ENCODE measurements at places on chromosomes 7 and 10. TPM values are rescaled to one million over a fixed set of nuclear protein-coding genes. Genes with fewer than 3 reads are reported as not detected.

Gene ASZ1
- not detected for polyA plus RNA-seq

Gene RNF133
- not detected for polyA plus RNA-seq

Gene PARP12
- 28.1 TPM for polyA plus RNA-seq

Gene CPA2
- not detected for polyA plus RNA-seq

Gene AOC1
- not detected for polyA plus RNA-seq

Gene ZNF503
- polyA plus RNA-seq, result not detected

Gene ITIH2
- polyA plus RNA-seq, result not detected

Gene OR2A1
- polyA plus RNA-seq, result not detected

Gene SMIM30
- 56.3 TPM for polyA plus RNA-seq

Gene CHRM2
- not detected for polyA plus RNA-seq

Gene MYH16
- polyA plus RNA-seq, result not detected
